ENCODE measurements at places on chromosomes 5 and 9. TPM values are rescaled to one million over a fixed set of nuclear protein-coding genes. Genes with fewer than 3 reads are reported as not detected.
A peak's percentile ranks its signal among the peaks of the same experiment; 100 is the strongest.

DNA sequence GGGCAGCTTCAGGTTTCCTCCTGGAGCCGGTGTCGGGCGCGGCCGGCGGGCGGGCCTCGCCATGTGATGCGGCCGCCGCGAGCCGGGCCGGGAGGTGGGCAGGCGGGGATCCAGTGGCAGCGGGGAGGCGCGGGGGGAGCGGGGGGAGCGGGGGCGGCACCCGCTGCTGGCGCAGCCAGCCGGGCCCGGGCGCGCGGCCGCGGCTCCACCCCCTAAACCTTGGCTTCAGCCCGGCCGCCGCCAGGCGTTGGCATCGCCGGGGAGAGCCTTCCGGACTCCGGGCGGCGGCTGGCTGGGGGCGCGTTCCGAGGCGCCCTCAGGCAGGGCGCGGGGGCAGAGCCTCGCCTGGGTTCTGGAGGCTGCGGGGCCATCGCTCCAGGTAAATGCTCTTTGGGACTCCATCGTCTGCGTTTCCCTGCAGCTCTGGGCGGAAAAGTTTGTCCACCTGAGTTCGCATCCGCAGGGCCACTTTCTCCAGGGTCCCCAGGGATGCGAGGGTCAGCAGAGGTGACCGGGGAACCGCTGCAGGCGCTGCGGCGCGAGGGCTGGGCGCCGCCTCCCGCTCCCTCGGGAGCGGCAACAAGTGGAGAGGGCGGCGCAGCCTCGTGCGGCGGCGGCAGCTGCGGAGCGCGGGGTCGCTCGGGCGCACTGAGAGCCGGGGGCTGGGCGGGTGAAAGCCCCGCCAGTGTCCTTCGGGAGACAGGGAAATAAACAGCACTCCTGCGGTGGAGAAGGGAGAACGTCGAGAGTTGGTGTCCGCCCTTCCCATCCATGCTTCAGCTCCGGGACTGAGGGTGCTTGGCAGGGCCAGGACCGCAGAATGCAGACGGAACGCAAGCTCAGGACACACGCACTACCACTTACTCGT is at the start of gene ARHGEF28:
Gene ARHGEF28 (plus strand): TSS at position 253 of the 868 bp plus-strand sequence. CDS start 58,656 bp downstream, outside the sequence.
- DNase-seq = peak; percentile 83

DNA sequence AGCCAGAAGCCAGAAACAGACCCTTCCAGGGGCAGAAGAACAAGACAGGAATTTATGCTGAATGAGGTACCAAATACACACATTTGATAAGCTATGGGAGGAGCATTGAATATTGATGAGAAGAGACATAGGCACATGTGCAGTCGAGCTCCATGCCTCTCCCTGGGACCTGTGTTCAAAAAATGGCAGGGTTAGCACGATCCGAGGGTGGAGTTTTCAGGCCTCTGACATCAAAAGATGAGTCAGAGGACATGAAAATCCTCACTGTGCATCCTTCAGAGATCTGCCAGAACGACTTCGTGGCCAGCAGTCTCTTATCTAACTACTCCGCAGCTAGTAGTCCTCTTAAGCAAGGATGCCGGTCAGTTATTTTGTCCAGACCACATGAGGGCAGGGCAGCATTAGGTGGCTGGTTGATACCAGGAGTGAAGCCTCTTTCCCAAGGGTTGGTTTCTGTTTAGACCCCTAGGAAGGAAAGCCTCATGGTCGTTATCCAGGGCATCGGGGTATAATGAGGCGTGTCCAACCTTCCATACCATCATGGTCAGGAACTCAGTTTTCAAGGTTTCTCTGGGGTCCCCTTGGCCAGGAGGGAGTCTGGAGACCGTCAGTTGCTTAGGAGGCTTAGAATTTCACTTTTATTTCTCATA is 11.6 kb upstream of the CMBL start:
- no peak for DNase-seq

The ARHGAP26 gene
- 40.1 TPM for total RNA-seq

DNA sequence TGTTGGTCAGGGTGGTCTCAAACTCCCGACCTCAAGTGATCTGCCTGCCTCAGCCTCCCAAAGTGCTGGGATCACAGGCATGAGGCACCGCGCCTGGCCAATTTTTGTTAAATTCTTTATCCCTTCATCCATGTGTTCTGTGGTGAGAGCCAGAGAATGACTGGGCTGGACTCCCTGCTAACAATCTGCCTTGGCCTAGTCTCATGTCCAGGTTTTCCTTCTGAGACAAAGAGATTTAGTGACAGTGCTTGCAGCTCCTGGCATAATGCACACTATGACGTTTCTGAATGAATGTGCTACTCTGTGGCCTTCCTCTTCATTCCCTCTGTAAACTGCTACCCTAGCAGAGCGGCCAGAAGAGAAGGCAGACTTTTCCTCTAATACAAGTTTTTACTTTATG is 79.3 kb downstream of the FOXD1 start:
- no peak for DNase-seq

The NEUROG1 gene
- not detected for total RNA-seq

The BSPRY gene
- total RNA-seq = 14.1 TPM

- DNase-seq = no peak
Observed at GRCh38 chr5:54743997-54744788, 226.6 kb downstream of the SNX18 start.

The SLC34A3 gene
- total RNA-seq = not detected

Measured in endodermal cell (in vitro differentiated cells).